ENCODE measurements at places on chromosomes 1 and 21.

GRCh38 chr1:235056937-235057336, 71.7 kb downstream of the TOMM20 start:
- DNase-seq = no peak

DNA sequence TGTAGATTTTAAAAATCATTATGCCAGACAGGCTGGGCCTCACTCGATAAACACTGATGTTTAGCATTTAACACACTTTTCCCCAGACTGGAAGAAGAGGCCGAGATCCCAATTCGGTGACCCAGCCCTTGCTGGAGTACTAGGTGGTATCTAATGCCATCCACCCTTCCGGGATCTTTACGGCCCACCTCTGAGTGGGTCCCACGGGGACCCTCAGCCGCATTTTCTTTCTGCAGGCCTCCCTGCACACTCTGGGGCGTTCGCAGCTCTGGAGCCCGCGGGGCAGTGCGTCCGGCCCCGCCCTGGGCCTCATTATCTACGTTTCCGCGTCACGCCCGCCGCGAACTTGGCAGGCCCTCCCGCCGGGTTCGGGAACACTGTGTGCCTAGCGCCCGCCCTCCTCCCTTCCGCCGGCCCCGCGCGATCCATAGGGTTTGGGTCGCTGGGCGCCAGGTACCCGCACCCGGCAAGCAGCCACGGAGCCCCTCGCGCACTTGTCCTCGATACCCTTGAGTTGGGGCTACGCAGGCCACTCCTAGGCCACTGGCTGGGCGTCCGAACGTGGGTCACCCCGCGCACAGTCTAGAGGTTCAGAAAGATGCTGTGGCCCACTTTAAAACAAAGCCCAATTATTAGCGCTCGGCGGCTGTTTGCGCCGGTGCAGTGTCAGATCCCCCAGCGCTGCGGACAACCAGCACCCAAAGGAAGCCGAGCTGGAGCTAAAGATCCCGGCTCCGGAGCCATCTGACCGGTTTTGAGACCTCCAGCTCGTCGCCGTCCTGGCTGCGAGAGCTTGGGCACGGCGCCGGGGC, 950 bp upstream of the EVA1C start:
- DNase-seq = peak; percentile 55

GRCh38 chr1:156963621-156964020, 43.2 kb downstream of the LRRC71 start:
- DNase-seq = peak; percentile 12

DNA sequence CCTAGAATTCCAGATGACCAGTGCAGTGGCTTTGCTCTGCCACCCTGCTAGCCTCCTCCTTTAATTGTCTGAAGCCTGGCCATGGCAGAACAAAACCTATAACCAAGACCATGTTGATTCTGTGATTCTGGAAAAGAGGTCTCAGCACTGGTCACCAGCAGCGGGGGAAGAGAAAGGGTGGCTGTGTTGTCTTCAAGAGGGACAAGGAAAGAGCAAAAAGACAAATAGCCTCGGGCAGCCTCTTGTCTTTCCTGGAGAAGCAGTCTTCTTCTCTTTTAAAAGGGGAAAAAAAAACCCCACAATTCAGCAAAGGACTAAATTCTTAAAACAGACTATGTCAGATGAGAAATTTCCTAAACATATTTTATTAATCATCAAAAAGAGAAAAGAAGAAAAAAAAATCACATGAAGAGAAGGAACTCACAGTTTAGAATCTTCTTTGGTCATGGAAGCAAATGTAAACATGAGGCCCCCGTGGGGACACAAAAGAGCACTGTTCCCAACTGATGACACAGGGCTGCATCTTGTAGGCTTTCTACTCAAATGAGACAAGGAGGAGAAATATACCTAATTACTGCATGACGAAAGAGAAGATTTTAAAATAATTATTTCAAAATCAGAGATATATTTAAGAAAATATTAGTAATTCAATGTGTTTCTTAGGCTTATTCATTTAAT, 36.3 kb upstream of the RAP1GAP start:
- DNase-seq = no peak

GRCh38 chr1:235366286-235366685, 941 bp upstream of the TBCE start:
- no peak for DNase-seq

GRCh38 chr1:184010788-184011187, 26.7 kb downstream of the COLGALT2 start:
- no peak for DNase-seq

- no peak for DNase-seq
These were observed 7.4 kb downstream of the PMF1 start for GRCh38 chr1:156220226-156220625.

DNA sequence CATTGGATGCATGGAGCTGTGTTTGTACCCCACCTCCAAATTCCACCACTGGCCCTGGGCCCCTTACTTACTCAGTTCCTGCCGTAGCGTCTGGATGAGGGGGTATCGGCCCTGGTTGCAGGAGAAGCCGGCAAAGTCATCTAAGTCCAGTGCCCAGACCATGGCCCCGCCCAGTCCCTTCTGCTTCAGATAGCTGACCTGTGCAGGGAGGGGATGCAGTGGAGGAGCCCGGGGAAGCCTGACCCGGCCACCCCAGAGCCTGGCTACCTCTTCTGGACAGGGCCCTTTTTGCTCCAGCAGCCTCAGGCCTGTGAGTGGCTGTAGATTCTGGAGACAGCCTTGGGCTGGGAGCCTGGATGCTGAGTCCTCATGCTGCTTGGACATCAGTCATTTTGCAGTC, 11.8 kb downstream of the CHIT1 start:
- no peak for DNase-seq

- no peak for DNase-seq
These were observed 40.8 kb downstream of the CDK18 start for GRCh38 chr1:205545001-205545919.

- DNase-seq = no peak
These were observed 69.5 kb downstream of the UBE2T start for GRCh38 chr1:202272103-202272845.

- DNase-seq = no peak
These were observed 559.7 kb upstream of the CAMK1G start for GRCh38 chr1:209023790-209024189.

DNA sequence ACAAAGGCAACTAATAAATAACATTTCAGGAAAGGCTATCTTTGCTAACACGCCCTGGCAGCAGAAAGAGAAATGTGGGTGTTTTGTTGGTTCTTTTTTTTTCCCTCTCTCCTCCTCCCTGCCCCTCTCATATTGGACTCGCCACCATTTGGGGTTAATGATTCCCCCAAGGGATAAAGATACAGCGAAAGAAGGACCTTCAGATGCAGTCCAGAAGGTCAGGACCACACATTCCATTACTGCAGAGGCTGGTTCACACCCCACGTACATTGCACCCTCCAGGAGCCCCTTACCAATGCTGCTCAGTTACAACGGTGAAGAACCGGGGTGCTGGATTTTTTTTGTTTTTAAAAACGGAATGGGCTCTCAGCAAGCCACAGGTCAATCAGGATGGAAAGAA, 156.9 kb upstream of the TIAM1 start:
- DNase-seq = no peak

DNA sequence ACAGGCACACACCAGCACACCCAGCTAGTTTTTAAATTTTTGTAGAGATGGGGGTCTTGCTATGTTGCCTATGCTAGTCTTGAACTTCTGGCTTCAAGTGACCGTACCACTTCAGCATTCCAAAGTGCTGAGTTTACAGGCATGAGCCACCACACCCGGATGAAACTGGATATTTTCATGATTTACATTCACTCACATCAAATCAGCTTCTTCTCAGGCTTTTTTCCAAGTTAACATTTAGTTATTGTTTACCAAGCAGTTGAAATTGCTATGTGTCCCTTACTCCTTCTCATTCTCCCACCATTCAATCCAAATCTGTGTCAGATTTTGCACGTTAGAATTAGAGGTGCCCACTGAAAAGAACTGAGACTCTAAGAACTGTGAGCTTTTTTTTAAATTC, 18.4 kb downstream of the RIT1 start:
- no peak for DNase-seq

DNA sequence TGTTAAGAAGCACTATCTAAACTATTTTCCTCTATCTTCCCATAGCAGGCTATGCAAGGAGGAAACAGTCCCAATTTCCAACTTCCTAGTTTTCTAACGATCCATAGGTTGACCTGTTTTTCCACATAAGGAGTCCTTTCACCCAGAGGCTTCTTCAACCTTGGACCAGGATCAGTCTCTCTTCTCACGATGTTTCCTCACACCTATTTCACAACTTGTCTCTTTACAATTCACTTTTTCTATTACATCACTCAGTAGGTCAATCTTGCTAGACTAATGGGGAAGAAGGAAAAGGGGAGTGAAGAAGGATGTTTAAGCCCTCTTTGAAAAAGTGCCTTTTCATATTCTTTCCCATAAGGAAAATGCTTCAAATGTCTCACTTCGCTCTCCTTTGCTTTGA, 15.9 kb downstream of the PALMD start:
- no peak for DNase-seq

GRCh38 chr1:245377854-245378253, 223.1 kb downstream of the KIF26B start:
- no peak for DNase-seq

GRCh38 chr1:17874231-17874630, 119.1 kb downstream of the ACTL8 start:
- DNase-seq = no peak
